ENCODE measurements at places on chromosomes 6 and 20. TPM values are rescaled to one million over a fixed set of nuclear protein-coding genes. Genes with fewer than 3 reads are reported as not detected.

The ANGPT4 gene
- total RNA-seq = not detected

The ESR1 gene
- total RNA-seq = 1.6 TPM

GRCh38 chr6:166924531-166924930 is 31.8 kb downstream of the RNASET2 start:
- DNase-seq = no peak

DNA sequence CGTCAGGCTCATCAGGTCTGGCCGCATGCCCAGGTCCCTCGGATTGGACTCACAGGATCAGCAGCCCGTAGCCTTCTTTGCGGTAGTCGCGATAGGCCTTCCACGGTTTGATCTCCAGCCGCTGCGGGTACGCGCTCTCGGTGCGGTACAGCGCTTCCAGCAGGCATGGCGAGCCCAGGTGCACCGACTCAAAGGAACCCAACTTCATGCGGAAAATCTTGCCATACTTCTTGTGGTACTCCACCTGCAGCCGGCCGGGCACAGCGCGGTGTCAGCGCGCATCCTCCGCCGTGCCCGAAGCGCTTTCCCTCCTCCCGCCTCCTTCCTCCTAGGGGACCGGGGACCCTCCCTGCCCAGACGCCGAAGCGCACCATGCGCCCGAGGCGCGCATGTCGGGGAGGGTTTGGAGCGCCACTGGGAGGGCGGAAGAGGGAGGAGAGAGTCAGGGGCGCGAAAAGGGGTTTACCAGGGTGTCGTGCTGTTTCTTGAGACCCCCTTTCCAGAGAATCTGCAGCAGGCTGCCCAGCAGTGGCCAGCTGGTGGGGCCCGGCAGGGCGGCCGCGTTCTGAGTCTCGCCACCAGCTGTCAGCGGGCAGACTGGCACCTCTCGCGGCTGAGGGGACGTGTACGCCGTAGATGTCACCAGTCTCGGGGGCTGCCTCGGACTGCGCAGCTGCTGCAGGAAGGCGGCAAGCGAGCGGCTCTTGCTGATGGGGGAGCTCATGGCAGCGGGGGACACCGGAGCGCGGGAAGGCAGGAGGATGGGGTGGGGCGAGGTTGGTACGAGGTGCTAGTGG is 732 bp downstream of the CYP24A1 start:
- peak; percentile 28 for DNase-seq

The C6orf132 gene
- total RNA-seq = 0.16 TPM

DNA sequence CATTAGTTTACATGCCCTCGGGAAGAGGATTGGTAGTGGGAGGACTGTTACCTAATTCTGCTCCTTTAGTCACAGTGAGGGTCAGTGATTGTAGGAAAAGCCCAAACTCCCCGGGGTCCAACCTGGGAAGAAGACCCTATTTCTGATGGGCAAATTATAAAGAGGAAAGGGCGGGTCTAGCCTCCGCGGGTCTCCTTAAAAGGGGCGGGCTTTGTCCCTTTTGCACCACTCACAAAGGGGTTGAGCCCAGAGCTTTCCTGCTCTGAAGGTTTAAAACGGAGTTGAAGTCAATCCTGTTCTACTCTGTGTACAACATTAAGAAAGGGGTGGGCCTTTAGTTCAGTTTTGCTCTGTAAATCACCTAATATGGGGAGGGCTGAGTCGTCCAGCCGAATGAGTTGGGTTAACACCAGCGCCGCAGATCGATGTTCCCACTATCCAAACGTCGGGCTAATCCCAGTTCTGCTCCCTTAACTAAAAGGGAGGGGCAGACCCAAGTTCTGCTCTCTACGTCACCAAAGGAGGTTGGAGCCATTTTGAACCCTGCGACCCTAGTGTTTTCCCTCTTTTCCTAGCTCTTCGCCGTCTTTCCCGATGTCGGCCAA is 920 bp upstream of the RNF5 start:
- DNase-seq = no peak

The PHACTR3 gene
- 0.22 TPM for total RNA-seq

DNA sequence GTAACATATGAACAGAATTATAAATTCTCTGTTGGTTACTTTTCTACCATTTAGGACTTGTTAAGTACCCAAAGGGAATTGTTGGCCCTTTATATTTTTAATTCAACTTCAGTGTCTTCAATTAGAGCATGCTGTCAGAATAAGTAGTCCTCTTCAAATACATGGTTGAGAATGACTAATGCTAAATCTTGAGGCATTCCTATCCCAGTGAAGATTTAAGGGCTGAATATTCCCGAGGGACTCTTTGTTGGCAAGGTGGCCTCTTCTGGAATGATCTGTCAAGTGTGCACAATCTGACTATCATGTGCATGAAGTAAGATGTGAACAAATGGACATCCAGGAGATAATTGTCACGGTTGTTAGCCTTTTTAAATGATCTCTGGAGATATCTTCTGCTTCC is 421.7 kb downstream of the BMP2 start:
- no peak for DNase-seq

DNA sequence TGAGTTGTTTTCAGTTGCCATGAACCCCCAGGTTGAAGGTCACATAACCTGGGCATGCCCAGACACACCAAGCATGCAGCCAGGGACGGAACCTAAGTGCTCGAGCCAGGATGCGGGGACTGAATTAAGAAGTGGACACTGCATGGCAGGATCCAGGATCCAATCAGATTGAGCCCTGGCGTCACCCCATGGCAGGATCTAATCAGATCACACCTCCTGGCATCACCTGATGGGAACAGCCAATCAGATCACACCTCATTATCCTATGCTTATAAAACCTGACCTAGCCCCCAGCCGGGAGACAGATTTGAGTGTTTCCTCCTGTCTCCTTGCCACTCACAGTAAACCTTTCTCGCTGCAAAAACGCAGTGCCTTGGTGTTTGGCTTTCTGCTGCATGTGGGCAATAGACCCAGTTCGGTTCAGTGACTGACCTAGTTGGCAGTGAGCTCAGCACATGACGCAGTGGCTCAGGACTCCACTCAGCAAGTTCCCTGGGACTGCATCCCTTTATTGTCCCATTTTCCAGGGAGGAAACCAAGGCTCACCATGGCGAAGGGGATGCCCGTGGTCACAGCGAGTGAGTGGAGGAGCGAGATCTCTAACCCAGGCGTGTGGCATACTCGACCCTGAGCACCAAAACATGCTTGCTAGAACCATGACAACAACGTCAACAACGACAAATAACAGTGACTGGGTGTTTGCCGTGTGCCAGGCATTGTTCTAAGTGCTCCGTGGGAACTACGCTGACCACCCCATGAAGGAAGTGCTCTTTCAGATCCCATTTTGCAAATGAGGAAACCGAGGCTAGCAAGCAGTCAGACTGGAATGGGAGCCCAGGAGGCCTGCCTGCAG is 66.3 kb downstream of the RBM38 start:
- no peak for DNase-seq

- DNase-seq = no peak
Measured at GRCh38 chr6:38131527-38131965, 312.0 kb downstream of the ZFAND3 start.

- no peak for DNase-seq
Measured at GRCh38 chr20:51610111-51610510, 67.6 kb upstream of the NFATC2 start.

DNA sequence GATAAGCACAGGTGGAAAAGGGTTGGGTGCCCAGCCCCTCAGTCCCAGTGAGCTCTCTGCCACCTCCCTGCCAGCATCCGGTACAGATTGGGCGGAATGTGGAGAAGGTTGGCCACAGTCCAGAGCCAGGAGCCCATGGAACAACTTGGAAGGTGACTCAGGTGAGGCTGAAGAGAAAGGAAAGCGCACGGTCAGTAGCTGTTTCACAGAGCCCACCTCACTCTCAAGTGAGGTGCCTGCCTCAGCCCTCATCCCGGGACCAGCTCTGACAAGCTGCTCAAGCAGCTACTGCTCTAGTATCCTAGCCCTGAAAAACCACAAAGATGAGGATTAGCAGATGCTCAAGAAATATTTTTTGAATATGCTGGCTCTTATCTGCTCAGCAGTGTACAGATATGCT is 1.1 kb upstream of the MMP24OS start:
- no peak for DNase-seq

DNA sequence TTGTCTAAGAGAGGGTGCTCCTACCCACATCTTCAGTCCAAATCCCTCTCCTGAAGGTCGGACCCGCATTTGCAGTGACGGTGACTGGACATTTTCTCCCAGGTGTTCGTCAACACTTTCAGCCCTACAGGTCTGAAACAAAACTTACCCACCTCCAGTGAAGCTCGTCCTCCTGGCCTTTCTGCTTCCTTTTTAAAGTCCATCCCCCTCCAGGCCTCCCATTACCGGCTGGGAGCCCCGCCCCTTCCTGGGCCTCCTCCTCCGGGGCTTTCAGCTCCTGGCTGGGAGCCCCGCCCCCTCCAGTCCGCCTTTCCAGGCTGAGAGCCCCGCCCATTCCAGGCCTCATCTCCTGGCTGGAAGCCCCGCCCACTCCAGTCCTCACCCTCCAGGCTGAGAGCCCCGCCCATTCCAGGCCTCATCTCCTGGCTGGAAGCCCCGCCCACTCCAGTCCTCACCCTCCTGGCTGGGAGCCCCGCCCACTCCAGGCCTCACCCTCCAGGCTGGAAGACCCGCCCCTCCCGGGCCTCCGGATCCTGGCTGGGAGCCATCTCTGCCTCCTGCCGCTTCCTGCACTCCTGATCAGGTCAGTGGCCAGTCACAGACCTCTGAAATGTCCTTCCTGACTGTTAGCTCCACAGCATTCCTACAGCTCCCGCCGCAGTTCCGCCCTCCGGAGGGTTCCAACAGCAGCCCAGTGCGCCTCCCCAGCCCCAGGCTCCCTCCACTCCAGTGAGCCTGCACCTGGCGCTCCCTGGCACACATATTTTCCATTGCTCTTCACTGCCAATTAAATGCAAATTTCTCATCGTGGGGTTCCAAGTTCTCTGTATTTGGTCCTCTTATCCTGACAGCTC is 98.5 kb downstream of the LY86 start:
- DNase-seq = peak; percentile 100
